ENCODE measurements at places on chromosomes 2 and 18. TPM values are rescaled to one million over a fixed set of nuclear protein-coding genes. Genes with fewer than 3 reads are reported as not detected.

The ACSL3 gene
- 89.9 TPM for total RNA-seq

The IGFBP5 gene
- total RNA-seq, result 0.65 TPM

The PROC gene
- total RNA-seq, result not detected

The CKAP2L gene
- total RNA-seq, result 12.2 TPM

The ACKR3 gene
- 11.8 TPM for total RNA-seq

The PTPRN gene
- not detected for total RNA-seq

The DYNAP gene
- not detected for total RNA-seq

The MATN3 gene
- total RNA-seq, result 1.4 TPM

The BOLL gene
- total RNA-seq, result not detected

The SEPTIN10 gene
- total RNA-seq, result 70.9 TPM

The SPATA3 gene
- not detected for total RNA-seq

The CAVIN2 gene
- total RNA-seq, result 335 TPM

The CHRNG gene
- not detected for total RNA-seq

The PIEZO2 gene
- 103 TPM for total RNA-seq

The ONECUT2 gene
- total RNA-seq, result under 0.01 TPM

The ALS2 gene
- 31.9 TPM for total RNA-seq

The SPP2 gene
- total RNA-seq, result not detected

The GREB1 gene
- 0.19 TPM for total RNA-seq

The BUB1 gene
- total RNA-seq, result 45.4 TPM

The TFCP2L1 gene
- not detected for total RNA-seq

The IL36G gene
- total RNA-seq, result not detected

The FHOD3 gene
- under 0.01 TPM for total RNA-seq

The UGT1A3 gene
- total RNA-seq, result not detected

The TGFA gene
- 5.3 TPM for total RNA-seq

The CYP20A1 gene
- total RNA-seq, result 33.5 TPM

The WDR33 gene
- 35.9 TPM for total RNA-seq

The LRRC30 gene
- total RNA-seq, result not detected

The ATP6V1C2 gene
- total RNA-seq, result under 0.01 TPM

The COMMD1 gene
- total RNA-seq, result 49.2 TPM

The ITPRIPL1 gene
- total RNA-seq, result 3.4 TPM

The C2orf80 gene
- total RNA-seq, result not detected

The COX7A2L gene
- 211 TPM for total RNA-seq

The STAM2 gene
- total RNA-seq, result 33.3 TPM

The IHH gene
- 0.33 TPM for total RNA-seq

The DNAJC5G gene
- total RNA-seq, result 0.98 TPM

The UGT1A6 gene
- total RNA-seq, result not detected

The MAP3K19 gene
- total RNA-seq, result not detected

The GPR45 gene
- not detected for total RNA-seq

The STPG4 gene
- total RNA-seq, result 0.29 TPM

The LCT gene
- not detected for total RNA-seq

The RAB3GAP1 gene
- total RNA-seq, result 65.5 TPM

The TUBA3E gene
- total RNA-seq, result not detected

Data from vein endothelial cell (primary cell).